Choroid plexus epithelial cell (primary cell): ENCODE measurements at places on chromosomes 5 and 9.
A peak's percentile ranks its signal among the peaks of the same experiment; 100 is the strongest.

DNA sequence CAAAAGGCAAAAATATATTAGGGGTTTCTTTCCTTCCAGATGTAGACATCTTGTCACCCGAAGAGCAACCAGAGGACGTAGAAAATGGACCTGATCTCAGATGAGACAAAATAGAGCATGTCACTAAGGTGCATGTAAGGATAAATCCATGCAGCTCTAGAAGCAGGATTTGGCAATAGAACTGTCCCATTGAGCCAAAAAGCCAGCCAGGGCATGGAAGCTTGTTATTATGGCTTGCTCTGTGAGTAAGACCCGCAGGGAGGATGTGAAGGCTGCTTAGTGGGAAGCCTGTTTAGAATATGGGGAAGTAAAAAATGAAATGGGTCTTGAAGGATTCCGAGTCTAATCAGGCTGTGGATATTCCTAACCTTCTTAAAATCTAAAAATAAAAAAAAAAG lies 165.6 kb upstream of the MPDZ start:
- DNase-seq = no peak

- DNase-seq = no peak
Measured at GRCh38 chr5:168174376-168174775, 117.1 kb upstream of the WWC1 start.

DNA sequence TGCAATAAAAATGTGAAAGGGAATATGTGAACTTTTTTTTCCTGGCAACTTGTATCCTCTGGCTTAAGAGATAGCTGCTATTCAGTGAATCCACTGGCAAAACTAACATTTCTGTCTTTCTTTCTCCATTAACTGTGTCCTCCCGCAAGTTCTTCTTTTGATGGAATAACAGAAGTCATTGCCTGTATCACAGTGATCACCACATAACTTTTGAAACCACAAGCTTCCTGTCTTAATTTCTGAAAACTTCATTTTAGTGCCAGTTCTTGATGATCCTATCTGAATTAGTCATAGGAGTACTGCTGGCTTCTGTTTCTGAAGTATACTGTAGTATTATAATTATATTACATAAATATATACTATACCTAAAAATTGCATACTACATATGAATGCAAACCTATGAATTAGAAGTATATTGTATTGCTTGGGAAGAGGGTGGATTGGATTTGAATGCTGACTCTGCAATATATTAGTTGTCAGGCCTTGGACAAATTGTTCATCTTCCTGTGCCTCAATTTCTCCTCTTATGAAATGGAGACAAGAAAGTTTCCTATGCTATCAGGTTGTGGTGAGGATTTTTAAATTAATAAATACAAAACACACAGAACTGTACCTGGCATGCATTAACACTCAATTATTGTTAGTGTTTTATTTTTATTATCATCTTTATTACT lies 441.6 kb downstream of the CETN3 start:
- DNase-seq = peak; percentile 71

DNA sequence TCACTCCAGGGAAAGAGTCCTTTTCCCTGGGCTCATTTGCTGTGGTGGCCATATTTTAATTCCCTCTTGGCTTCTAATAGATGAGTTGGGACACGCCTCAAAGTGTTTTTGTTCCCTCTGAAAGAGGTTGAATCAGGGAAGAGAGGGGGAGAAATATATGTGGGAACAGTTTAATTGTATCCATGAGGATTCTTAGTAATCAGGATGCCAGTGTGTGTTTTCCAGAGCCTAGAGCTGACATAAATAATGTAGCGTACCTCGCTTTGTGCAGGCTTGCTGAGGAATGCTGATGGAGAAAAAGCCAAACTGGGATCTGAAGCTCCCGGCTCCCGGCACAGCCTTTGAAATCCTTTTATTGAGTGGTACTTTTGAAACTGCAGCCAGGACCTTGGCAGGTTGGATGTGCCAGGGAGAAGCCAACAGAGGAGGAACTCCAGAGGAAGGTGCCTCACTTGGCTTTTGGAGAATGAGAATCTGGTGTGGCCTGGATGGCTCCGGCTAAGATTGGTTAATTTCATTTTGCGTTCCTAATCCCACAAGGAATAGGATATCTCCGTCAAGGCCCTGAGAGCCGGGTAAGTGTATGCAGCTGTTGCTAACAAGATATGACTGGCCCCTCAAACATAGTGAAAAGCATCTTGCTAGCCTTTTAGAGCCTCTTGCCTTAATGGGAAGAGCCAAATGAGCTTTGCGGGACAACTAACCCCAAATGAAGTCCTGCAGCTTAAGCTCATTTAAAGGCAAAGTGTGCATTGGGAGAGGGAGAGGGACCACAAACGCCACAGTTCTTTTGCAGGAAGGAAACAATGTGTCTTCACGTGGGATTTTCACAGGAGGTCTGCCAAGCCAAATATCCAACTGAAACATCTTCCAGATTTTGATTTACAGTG lies 471.1 kb upstream of the WWC1 start:
- DNase-seq = no peak

DNA sequence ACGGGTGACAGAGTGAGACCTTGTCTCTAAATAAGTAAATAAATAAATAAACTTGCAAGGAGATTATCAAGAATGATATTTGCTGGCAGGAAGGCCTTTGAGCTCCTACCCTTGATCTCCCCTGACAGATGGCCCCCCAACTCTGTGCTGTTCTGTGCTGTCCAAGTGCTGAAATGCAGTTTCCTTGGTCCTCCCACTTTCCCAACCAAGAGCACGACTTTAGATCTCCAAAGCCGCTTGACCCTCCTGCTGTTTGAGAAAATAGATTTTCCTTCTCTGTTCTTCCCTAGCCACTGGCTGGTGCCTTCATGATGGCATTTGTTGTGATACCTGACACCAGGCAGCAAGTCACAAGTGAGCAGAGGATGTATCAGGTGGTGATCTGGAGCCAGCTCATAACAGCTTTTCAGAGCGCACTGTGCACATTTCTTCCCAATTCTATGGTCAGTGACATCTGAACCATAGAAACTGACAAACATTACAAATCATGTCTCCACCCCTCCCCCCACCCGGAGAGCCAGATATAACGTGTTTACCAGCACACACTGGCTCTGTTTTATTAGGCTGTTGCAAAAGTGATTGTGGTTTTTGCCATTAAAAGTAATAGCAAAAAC lies 80.0 kb upstream of the PUM3 start:
- DNase-seq = no peak

- peak; percentile 58 for DNase-seq
Measured at GRCh38 chr5:179343719-179344430, 1.4 kb downstream of the ADAMTS2 start.
